Tibial artery (tissue), 4 donors: ENCODE measurements at places on chromosomes 2 and 18.

GRCh38 chr18:10530002-10530401 is 4.2 kb downstream of the NAPG start:
- DNase-seq: no peak

GRCh38 chr2:216594081-216594480 is 39.1 kb upstream of the IGFBP2 start:
- DNase-seq: no peak

DNA sequence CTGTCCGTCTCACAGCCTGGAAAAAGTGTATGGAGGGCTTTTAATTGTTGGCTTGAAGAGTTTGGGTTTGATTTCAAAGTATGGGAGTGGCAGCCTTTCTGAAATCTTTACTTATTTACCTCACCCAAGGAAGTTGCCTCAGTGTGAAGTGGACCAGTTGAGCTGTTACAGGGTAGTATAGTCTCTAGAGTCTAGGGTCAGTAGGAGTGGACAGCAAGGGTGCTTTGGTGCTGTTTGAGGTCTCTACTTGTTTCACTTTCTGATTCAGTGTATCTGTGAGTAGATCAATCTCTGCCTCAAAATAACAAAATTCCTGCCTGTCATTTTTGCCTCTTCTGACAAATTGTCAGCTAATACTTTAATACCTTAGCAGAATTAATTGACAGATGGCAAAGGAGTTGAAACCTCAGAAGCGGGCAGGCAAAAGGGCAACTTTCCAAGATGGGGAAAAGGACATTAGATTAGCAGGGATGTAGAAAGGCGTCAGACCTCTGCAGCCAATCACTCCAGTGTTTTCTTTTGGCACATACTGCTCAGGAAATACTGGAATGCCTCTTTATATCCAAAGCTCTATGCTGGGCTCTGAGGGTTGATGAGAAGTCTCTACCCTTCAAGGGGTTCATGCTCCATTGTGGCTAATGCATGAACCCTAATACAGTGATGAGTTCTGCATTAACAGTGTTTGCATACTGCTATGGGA is 5.9 kb downstream of the RIOK3 start:
- no peak for DNase-seq

DNA sequence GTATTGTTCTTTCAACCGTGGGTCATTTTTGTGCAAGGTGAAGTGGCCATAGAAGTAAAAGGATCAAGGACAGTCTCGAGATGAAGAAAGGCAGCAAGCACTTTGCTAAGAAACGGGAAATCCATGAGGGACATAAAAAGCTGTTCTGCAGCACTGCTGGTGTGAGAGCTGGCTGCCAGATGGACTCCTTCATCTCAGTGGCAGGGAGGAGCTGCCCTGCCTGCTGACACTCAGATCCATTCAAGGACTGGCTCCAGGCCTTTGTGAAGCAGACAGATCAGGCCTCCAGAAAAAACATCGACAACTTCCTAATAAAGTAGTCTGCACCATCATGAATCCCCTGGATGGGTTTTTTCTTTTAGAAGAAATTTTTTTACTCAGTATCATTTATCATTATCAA is 29.5 kb downstream of the RMC1 start:
- no peak for DNase-seq

DNA sequence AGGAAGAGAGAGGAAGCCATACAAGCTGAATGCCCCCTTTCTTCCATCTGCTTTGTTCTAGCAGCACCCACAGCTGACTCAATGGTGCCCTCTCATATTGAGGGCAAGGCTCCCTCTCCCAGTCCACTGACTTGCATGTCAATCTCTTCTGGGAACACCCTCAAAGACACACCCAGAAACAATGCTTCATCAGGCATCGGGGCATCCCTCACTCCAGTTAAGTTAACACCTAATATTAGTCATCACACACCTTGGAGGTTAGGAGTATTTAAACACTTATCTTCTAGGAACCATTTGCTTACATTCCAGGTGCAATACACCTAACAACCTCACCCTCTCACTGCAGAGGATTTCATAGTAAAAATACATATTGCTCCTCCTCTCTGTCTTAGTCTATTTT is 993.5 kb upstream of the DDX18 start:
- DNase-seq: no peak

- DNase-seq: no peak
Observed at GRCh38 chr2:12083713-12084419, 337.4 kb downstream of the LPIN1 start.

GRCh38 chr2:114252713-114253112 is 189.7 kb upstream of the DPP10 start:
- no peak for DNase-seq

DNA sequence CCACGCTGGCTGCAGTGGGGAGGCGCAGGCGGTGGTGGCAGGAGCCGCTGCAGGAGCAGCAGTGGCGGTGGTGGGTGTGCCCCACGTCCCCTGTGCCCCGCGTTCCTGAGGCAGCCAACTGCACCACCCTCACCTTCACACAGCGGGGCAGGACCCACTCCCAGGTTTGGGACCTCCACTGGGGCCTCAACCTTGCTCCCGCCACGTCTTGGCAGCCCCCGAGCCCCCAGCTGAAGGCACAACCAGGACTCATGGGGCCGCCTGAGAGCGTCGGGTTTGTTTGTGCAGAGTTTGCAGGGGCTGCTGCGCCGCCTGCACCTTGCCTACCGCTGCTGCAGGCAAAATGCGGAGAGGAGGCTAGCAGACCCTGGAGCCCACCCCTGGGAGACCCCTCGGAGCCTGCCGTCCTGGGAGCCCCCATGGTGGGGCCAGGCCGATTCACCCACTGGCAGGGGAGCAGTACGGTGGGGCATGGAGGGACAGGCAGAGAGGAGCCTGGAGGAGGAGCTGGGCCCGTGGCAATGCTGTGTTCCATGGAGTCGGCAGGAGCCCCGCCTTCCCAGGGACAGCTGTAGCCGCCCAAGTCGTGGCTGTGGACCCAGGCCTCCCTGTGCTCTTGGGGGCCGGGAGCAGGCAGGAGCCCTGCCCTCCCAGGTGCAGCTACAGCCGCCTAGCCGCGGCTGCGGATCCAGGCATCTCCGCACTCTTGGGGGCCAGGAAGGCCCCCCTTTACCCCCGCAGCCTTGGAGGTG is 14.7 kb upstream of the EML6 start:
- DNase-seq: peak; percentile 73

- no peak for DNase-seq
Observed at GRCh38 chr2:181738074-181738473, 57.8 kb upstream of the NEUROD1 start.

DNA sequence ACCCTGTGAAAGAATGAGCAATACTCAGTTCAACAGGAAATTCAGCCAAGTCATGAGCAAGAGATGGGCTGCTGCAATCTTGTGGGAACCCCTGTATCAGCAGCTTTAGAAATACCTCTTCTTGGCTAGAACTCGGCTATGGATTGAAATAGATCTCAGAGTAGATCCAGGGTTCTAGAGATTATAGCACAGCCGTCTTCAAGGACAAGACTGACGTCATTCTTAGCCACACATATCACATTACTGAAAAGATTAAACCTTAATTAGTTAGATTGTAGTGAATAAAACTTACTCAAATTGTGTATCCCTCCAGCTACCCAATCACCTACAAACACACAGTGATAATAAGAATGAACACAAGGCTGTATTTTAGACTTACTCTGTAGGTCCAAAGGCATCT is 776.4 kb downstream of the EPHA4 start:
- no peak for DNase-seq

DNA sequence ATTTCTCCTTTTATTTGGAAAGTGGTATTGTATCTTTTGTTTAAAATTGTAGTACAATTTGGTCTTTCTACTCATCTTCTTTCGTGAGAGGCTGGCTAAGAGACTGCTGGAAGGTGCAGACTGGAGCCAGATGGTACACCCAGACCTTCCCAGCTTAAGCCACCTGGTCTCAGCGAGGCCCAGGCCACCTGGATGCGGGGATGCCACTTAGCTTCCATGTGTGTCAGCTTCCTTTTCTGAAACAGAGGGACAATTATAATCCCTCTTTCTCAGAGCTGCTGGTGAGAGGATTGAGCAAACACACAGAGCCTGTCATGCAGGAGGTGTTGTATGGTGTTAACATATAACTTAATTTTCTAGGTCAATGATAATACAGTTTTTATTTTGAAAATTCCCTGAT is 17.4 kb downstream of the FARP2 start:
- DNase-seq: no peak

- no peak for DNase-seq
Observed at GRCh38 chr2:108579623-108580022, 45.4 kb downstream of the LIMS1 start.

GRCh38 chr2:214410128-214410775 is 602 bp upstream of the VWC2L start:
- no peak for DNase-seq

DNA sequence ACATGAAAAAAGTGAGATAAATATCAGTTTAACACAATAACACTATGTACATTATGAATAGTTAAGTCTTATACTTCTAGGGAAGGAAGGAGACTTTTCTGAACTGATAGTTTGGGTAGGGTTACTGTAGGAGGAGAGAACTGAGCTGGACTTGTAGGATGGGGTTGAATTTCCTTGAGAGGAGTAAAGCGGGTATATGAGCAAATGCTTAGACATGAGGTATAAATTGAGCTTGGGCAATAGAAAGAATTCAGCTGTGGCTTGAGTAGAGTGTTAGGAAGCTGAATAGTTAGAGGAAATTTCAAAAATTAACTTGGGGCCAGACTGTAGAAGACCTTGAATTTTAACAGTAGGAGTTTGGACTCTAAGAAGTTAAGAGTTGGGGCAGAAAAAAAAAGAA is 45.1 kb downstream of the LCLAT1 start:
- no peak for DNase-seq

- DNase-seq: no peak
Observed at GRCh38 chr2:121689356-121689755, 40.1 kb upstream of the CLASP1 start.

GRCh38 chr18:74040459-74041332 is 106.9 kb downstream of the FBXO15 start:
- DNase-seq: no peak

DNA sequence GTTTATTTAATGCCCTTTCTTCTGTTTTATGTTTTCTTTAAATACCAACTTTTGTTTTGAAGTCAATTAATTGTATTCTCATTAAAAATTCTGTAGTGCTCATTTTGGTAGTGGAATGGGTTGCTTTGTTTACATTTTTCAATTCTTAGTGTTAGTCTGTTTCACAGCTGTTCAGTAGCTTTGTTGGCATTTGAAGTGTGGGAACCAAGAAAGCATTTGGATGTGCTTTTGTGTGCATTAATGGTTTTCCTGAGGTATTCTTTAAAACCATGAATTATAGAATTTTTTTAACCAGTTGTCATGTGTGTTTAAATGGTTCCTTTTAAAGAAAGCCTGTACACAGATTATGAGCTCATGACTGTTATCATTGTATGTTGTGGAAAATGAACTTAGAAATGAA is 19.7 kb downstream of the MIB1 start:
- DNase-seq: no peak

- DNase-seq: no peak
Observed at GRCh38 chr18:3914833-3915610, 465.1 kb downstream of the TGIF1 start.

GRCh38 chr2:70073493-70073892 is 13.8 kb upstream of the PCBP1 start:
- DNase-seq: no peak

GRCh38 chr2:170885130-170885791 is 43.8 kb upstream of the GORASP2 start:
- no peak for DNase-seq

- DNase-seq: peak; percentile 38
Observed at GRCh38 chr2:64454386-64455332, 697 bp downstream of the LGALSL start.

DNA sequence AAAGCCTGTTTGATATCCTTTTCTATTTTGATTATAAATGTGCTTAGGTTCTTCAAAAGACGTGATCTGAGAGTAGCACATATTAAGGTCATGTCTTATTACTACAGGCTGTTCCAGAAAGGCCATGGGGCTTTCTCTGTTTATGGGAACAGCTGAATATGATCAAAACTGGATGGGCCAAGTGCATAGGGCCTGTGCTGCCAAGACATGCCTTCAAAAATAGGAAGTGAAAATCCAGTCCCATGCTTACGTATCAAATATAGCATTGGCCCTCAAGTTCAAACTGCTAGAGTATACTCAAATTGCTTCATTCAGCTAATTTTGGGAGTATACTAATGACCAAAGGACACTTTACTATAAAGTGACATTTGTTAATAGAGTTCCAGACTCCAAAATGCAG is 24.1 kb downstream of the SLC25A52 start:
- no peak for DNase-seq

GRCh38 chr2:133346654-133347053 is 221.6 kb downstream of the NCKAP5 start:
- no peak for DNase-seq

DNA sequence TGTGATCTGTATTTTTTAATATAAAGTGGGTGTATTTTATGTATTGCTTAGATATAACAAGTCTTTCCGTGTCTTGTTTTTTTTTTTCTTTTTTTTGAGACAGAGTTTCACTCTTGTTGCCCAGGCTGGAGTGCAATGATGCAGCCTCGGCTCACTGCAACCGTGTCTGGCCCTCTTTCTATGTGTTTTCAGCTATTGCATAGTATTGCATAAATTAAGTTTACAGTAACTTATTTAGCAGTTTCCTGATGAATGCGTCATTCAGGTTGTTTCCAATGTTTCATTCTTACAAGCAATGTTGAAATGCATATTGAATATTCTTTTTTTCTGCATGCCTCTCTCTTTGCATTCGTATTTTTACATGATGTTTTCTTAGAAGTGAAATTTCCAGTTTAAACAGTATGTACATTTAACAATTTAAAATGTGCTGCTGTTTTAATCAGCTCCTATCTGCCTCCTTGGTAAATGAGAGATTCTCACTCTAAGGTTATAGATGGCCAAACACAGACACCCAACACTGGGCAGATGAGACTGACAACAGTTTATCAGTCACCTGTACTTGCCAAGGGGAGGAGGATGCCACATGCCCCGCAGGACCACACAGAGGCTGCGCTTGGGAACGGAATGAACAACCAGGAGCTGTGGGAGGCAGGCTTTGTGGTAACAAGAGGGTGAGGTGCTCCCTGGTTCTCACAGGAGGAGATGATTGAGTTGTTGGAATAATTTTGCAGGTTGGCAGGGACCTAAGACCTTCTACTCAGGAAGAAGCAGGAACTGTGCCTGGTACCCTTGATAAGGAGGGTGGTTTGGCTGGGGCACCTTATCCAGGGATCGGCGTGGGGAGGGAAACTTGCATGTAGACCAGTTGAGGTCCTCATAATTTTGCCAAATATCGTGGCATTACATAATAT is 7.5 kb downstream of the SLC9A4 start:
- no peak for DNase-seq
